Omental fat pad (tissue), 4 donors: ENCODE measurements at places on chromosomes 12 and 14.

GRCh38 chr12:49585477-49586459 is 17.8 kb upstream of the MCRS1 start:
- DNase-seq = no peak

DNA sequence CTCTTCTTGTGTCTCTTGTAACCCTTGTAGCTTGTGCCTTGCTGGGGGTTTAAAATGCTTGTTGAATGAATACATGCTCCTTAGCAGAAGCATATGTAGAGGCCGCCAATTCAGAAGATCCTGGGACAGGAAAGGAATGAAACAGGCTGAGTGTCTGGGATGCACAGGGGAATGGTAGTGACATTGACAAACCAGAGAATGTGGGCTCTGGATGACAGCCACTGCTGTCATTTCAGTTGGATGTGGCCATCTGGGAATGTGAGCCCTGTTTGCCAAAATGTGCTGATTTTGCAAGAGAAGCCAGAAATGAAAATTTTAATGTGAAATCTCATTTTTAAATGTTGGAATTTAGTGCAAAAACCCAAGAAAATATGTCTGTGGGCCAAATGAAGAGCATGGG is 136.8 kb downstream of the DACT1 start:
- DNase-seq = no peak

DNA sequence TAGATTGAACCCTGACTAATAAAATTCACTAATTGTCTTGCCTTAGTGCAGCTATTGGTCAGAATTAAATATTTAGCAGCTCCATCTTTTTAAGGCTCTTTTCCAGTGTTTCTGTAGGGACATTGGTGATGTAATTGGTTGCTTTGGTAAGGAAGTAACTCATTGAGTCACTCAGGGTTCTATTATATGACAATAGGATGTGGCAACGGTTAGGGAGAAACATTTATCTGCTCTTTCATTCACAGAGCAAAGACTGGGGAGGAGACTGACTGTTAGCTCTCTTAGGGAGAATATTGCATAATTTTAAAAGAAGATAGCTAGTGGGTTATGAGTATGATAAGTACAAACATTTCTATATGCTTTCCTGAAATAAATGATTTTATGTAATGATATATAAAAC is 616.5 kb downstream of the TRHDE start:
- no peak for DNase-seq

GRCh38 chr12:96425951-96426350 is 25.7 kb upstream of the CDK17 start:
- DNase-seq = no peak

- DNase-seq = no peak
These were observed 367.5 kb downstream of the DAD1 start for GRCh38 chr14:22221508-22221907.

GRCh38 chr14:63652406-63652805 is 10.7 kb upstream of the WDR89 start:
- no peak for DNase-seq

DNA sequence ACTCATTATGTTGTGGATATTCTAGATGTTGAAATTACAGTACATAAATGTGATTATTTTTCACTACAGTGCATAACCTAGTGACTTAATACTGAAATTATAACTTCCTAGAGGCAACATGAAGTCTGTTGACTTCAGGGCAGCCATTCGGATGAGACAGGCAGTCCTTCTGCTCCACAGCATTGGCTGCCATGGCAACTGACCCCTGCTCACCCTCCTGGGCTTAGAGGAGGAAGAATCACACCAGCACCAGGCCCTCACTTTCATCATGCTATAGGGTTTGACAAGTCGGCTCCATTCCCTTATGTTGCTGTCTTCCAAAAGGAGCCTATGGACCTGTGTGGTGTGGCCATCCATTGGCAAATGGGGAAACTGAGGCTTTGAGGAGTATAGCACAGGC is 233.5 kb upstream of the TMEM132C start:
- no peak for DNase-seq

DNA sequence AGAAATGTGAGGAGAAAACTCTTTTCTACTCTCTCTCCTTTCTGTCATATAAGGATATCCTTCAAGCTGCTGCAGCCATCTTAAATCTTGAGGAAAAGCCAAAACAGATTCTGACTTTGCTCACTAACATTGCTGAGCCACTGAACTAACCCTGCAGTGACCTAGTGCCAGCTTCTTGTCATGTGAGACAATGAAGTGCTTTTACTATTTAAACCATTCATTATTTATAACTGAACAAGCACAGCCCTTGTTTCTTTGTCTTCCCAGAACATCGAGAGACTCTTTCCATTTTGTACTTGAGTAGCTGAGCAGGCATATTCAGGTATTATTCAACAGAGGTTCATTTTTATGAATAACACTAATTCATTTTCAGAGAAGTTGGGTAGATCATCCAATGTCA is 455.0 kb upstream of the TMPO start:
- DNase-seq = no peak

GRCh38 chr14:77094672-77095284 is 3.3 kb upstream of the CIPC start:
- DNase-seq = peak; percentile 82

DNA sequence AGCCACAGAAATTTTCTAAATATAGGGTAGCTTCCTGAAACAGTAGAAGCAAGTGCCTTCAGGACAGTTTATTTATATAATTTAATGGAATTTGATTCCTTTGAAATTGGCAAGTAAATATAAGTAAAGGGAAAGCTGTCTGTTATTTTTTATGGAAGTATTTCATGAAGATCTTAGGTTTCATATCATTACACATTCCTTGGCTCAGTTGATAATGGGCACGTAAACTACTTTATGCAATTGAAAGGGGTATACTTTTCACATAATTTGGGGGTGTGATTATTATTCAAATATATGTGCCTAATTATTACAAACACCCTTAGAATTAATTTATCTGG is 71.1 kb upstream of the RAP1B start:
- DNase-seq = no peak

DNA sequence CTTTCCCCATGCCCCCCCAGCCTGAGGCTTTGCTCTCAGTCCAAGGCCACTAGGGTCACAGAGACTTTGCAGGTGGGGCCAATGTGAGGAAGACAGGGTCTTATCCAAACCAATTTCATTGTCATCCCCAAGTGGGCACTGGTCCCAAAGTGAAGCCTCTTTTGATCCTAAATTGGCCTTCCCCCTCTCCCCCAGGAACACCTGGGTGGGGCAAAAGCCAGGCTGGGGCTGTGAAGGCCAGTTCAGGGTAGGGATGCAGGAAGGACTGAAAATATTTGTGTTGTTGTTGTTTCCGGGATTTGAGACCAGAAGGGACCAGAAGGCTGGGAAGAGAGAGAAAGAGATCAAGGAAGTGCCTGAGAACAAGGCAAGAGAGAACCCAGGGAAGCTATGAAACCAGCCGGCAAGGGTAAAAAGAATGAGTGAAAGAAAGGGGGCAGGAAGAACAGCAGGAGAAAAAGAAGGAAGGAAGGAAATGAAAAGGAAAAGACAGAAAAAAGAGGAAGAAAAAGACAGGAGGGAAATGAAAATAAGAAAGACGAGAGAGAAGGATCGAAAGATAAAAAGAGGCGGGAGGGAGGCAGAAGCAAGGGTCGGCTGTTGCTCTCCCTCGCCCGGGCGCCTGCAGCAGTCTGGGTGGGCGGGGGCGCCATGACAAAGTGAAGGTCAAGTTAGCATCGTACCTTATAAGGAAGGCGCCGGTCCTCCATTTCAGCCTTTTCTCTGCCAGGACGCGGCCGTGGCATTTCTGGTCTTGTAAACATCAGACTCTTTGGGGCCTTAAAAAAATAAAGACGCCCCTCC is 7.4 kb upstream of the HOXC11 start:
- DNase-seq = no peak

DNA sequence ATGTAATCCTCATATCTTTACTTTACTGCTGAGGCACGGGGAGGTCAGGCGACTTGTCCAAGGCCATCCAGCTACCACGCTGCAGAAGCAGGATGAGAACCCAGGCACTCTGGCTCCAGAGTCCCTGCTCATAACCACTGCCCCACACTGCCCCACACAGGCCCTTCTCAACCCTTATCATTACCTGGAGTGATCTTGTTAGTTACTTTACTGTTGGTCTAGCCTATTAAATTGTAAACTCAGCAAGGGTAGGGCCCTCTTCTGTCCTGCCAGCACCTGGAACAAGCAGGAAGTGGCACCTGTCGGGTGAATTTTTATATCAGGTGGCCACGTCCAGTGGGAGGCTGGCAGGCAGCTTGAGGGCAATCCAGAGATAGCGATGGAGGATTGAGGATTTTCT is 12.2 kb downstream of the FAIM2 start:
- DNase-seq = no peak

DNA sequence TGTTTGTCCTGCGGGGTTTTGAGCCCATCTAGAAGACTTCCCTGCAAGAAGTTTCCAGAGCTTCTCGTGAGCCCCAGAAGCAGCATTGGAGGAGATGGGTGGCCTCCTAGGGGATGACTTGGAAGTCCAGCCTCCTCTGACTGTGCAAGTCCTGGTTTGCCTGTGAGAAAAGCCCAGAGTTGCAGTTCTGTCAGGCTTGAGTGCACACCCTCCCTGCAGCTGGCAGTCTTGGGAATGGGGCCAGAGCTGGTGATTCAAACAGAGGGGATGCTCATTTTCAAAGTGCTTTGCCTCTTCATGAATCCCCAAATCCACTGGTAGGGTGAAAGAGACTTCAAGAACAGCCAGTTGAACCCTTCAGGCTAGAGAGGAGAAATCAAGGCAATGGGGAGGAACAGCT is 3.9 kb upstream of the PPP1R1A start:
- DNase-seq = no peak

- no peak for DNase-seq
These were observed 4.2 kb downstream of the DENND5B start for GRCh38 chr12:31586728-31587127.

GRCh38 chr12:11039171-11039570 is 8.0 kb upstream of the TAS2R31 start:
- DNase-seq = no peak

DNA sequence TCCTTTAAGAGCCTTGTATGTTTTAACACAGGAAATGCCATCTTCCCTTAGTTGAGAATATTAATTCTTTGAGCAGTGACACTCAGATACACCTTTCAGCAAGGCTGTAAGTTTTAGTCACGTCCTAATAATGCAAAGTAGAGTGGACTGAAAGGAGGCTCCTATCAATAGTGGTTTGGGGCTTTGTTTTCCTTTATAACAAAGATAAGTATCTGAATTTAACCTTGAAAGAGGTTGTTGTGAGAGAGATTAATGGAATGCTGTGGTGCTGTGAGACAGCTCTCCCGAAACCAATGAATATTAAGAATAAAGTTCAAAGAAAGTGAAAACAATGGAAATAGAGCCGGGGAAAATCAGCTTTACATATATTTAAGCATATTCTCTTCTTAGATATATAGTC is 259.6 kb downstream of the ERC1 start:
- no peak for DNase-seq
